ENCODE measurements at places on chromosomes 1 and 21.

DNA sequence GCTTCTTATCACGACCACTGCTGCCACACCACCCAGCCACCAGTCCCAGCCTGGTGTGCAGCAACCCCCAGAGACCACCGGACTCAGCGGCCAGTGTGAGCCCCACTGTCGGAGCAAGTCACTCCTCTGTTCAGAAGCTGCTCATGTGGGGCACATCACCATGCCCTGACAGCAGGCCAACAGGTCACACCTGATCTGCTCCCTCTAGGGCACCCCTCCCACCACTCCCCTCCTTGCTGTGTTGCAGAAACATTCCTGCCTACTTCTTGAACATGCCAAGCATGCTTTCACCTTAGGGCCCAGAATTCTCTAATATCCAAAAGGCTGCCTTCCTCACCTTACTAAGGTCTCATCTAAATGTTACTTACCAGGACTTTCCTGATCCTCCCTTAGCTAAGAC, 146.5 kb downstream of the SLC45A1 start:
- DNase-seq, result no peak

- no peak for DNase-seq
Measured at GRCh38 chr1:38615680-38616079, 243.9 kb downstream of the RRAGC start.

DNA sequence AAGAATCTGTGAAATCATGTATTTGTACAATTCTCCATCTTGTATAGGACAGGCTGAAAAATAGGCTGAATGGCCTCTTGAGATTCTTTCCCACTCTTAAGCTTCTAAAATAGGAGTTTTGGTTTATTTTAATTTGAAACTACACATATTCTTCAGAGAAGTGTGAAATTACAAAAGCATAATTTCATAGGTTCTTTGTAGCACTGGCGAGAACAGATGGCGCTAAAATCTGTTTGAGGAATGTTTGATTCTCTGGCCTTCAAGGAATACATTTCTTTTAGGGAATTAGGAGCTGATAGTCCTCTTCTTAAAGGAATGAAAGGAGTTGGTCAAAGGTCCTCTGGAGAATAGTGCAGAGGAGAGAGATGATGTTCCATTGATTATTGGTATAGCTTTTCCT, 44.9 kb downstream of the CC2D1B start:
- no peak for DNase-seq

GRCh38 chr1:108121358-108122143, 78.6 kb downstream of the SLC25A24 start:
- peak; percentile 61 for DNase-seq

- DNase-seq, result no peak
Measured at GRCh38 chr1:239677362-239677761, 291.0 kb downstream of the CHRM3 start.

GRCh38 chr1:98458511-98459485, 202.7 kb upstream of the SNX7 start:
- DNase-seq, result no peak

DNA sequence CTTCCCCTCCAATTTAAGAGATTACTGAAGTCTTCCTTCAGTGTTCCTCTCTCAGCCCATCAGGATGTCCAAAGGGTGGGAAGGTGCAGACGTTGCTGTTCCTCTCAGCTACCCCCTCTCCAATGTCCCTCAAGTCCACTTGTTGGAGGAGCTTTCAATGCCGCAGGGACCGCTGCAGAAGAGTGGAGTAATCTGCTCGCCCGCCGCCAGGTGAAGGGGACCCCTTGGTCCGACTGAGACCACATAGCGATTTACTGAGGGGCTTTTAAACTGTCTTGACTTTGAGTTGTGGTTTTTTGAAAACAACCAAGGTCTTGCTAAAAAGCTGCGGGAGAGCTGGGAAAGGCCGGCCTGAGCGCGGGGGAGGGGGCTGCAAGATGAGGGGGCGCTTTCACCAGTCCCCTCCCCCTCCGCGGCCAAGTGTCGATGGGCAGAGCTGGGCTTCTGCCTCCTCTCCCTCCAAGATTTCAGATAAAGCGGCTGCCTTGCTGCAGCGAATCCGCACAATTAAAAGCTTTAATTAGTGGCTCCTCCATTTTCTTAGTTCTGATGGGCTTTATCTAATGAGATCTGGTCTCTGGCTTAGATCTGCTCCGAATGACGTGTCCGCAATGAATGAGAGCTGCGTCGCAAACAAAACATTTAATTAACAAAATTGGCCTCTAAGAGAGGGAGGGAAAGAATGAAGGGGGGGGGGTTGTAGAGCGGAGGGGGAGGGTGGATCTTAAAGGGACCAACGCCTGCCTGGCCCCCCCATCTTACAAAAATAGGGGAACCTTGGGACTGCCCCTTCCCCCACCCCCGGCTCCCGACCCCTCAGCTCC, 5.9 kb downstream of the LMO4 start:
- no peak for DNase-seq

- DNase-seq, result no peak
Measured at GRCh38 chr1:5997316-5997715, 5.1 kb upstream of the NPHP4 start.

DNA sequence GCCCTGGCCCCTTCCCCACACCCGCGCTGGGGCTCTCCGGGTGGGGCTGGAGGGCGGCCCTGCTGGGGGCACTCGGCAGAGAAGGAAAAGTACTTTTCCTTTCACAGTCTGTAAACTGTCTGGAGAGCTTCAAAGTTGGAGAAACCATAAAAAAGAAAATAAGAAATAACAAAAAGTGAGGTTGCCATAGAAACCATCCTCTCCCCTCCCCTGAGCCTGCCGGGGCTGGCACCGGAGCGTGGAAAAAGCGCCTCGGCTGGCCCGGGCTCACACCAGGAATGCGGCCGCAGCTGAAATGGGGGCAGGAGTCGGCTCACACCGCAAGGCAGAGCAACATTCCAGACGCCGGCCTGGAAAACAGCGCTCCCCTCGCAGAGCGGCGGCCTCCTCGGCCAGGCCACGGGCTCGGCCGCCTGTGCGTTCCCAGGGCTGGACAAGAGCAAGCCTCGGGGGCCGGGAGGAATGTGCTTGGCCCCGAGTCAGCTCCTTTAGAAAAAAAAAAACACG, 69.2 kb downstream of the MORN1 start:
- peak; percentile 82 for DNase-seq

DNA sequence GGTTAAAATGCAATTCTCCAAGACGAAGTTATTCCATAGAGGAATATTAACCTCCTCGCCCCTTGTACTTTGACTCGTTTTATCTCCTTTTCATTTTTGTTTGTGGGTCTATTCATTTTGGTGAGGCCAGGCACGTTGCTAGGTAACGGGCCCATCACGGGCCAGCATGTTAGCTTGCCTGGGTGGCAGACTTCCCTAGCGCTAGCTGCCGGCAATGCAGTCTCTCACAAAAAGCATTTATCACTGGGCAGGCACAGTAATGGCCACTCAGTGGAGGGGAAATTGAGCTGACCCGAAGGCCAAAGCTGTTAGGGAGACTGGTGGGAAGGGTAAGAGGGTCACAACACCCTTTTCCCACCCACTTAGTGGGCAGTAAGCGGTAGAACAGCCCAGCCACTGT, 234.4 kb upstream of the FOXD3 start:
- no peak for DNase-seq

DNA sequence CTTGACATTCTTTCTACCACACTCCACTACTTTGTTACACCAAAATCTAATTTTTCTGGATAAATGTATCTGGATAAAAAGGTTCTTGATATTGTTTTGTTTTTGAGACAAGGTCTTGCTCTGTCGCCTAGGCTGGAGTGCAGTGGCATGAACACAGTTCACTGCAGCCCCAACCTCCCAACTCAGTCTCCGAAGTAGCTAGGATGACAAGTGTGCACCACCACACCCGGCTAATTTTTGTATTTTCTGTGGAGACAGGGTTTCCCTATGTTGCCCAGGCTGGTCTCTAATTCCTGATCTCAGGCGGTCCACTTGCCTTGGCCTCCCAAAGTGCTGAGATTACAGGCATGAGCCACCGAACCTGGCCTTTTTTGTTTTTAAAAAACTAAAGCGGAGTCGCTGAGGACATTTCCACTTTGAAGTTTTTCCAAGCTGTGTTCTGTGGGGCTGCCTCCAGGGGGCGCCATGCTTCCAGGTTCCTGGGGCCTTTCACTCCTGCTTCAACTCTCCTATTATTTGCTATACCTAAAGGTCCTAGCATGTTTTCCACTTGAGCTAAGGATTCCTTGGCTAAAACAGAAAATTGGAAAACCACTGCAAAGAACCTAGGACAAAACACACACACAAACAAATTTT, 14.1 kb upstream of the NCMAP start:
- no peak for DNase-seq

DNA sequence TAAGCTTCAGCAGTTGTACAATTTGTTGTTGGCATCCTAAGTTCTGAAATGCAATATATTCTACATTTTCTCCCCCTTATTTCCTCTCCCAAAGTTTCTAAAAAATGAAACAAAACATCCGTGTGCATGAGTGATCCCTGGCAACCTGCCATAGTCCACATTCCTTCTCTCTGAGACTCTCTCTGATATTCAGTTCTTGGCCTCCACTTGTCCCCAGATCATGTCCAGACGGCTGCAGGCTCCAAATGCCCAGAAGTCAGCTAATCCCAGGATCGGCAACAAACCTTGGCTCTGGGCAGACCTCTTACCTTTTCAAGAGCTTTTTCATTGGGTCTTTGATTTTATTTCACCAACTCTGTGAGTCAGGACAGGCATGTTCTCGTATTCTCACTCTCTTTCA, 187.8 kb downstream of the ETS2 start:
- no peak for DNase-seq

DNA sequence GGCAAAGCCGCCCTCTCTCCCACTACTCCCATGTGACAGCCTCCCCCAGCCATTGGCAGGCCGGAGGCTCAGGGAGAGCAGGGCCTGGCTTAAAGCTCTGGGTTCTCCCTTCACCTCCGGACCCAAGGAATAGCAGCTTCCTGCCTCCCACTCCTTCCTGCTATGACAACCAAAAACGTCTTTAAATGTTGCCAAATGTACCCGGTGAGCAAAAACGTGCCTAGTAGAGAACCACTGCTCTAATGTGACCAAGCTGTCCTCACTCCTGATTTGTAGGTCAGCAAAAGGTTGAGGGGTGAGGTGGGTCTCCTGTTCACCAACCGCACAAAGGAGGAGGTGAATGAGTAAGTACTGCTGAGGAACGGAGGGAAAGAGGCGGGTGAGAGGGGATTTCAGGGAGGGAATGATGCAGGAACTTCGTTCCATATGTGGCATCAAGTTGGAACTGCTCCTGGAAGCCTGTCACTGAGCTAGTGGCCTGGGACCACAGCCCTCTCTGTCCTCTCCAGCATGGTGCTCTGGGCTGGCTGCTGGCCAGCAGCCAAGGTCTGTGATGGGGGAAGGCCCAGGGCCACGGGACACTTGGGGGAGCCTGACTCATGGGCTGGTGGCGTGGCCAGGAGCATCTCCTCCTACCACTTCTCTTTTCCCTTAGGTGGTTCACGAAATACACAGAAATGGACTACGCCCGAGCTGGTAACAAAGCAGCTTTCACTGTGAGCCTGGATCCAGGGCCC, 5.7 kb downstream of the MRTO4 start:
- no peak for DNase-seq

DNA sequence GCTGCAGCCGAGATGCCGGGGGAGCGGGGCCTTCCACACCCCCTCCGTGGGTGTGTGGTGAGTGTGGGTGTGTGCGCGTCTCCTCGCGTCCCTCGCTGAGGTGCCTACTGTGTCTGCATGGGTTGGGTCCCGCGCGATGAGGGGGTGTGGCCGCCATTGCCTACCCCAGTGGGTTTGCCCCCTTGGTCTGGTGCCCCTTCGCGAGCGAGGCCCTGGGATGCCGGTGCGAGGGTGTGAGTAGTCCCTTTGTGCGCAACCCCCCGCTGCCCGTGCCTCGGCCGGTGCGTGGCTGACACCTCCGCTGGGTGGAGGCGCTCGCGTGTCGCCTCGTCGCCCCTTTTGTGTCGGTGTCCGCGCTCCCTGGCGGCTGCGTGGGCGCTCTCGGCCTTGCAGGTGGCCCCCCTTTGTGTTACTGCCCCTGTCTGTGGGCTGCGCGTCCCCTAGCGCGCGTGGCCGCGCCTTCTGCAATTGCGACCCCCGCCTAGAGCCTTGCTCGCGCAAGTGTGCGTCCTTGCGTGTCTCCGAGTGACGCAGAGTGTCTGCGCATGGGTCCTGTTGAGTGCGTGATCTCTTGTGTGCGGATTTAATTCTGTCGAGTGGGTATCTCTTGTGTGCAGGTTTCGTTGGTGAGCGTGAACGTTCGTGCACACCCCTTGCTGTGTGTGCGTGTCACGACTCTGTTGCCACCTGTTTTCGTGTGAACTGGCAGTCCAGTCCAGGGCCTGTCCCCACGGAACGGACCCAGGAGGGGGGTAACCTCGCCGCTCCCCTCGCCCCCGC, 553 bp downstream of the TTC3 start:
- no peak for DNase-seq

DNA sequence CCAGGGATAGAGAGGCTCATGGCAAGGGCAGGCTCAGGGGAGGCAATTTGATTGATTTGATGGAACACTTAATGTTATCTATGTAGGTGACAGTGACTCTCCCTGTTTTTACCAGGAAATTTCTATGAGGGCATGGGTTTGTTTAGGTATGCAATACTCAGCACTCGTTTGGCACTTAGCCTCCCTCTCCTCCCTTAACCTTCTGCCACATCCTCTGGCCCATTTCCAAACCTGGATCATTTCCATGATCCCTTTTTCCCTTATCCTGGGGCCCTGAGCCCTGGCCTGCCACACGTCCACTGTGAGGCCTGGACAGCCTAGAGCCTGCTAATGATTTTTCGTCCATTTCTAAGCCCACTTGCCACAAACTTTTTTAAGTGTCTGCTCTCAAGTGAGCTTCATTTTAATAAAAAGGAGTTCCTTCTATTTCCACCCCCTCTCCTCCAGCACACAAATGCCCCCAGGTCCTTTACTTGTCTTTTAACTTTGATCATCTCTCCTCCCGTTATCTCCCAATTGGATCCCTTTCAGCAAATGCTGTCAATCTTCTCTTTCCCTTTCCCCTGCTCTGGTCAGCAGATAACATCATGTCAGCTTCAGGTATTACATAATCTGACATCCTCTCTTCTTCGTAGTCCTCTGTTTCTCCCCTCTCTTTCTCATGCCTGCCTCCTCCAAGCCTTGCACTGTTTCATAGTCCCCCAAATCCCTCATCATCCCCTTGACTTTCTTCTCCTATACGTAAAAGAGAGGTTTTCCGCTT, 37.8 kb upstream of the GADD45A start:
- no peak for DNase-seq

GRCh38 chr1:12506281-12507280, 111.4 kb downstream of the DHRS3 start:
- DNase-seq, result no peak

GRCh38 chr1:248815407-248816034, 10.2 kb downstream of the SH3BP5L start:
- DNase-seq, result no peak

GRCh38 chr1:17734609-17735008, 20.5 kb upstream of the ACTL8 start:
- no peak for DNase-seq

DNA sequence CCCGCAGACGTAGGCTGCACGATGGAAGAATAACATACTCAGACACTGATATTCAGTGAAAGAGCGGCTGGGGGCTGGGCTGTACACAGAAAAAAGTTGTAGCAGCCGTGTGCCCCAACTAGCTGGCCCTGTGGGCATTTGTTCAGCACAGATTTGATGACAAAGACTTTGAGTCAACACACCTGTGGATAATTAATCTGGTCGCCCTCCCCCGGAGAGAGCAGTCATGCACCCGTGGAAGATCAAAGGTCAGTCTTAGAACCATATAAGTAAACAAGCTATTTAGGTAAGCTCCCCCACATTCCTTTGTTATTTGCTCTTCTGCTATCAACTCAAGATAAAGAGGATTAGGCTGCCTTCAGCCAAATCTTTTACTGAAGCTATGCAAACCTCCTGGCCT, 148.4 kb upstream of the HMCN1 start:
- DNase-seq, result no peak

All from psoas muscle (tissue), 8 donors.